Activated CD4-positive, alpha-beta T cell treated with anti-CD3 and anti-CD28 coated beads for 48 hours (primary cell): ENCODE measurements at places on chromosomes 3 and 15.

- no peak for DNase-seq
These were observed 55.6 kb downstream of the C3orf80 start for GRCh38 chr3:160280836-160281235.

GRCh38 chr3:161602475-161602874, 105.9 kb downstream of the OTOL1 start:
- no peak for DNase-seq

GRCh38 chr3:62329971-62330370, 43.4 kb downstream of the FEZF2 start:
- DNase-seq: no peak

DNA sequence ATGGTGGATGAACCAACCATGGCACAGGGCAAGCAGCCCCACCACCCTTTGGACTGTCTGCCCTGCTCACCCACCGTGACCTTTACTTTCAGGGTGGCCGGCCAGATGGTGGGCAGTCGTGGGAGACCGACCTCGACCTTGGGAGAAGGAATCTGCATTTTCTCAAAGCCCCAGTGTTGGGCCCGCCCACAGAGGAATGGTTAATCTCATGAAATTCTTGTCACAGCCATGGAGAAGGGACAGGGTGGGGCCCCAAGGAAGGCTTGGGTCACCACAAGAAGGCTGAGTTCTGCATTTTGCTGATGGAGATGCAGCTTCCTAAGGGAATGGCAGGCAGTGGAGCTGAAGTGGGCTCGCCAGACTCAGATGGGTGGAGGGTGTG, 2.9 kb downstream of the PLXND1 start:
- DNase-seq: no peak

DNA sequence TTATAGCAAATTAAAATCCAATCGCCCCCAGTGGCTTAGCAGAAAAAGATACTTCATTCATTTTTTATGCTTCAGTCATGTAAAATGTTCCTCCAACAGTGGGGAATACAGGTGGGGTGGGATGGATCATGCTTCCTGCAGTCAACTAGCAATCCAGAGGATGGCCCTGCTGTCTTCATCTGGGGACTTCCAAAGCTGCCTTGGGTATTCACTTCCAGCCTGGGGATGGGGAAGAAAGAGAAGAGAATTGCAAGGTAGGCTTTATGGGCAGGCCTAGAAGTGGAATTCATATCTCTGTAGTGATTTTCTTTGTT, 354.8 kb upstream of the SLCO3A1 start:
- no peak for DNase-seq

DNA sequence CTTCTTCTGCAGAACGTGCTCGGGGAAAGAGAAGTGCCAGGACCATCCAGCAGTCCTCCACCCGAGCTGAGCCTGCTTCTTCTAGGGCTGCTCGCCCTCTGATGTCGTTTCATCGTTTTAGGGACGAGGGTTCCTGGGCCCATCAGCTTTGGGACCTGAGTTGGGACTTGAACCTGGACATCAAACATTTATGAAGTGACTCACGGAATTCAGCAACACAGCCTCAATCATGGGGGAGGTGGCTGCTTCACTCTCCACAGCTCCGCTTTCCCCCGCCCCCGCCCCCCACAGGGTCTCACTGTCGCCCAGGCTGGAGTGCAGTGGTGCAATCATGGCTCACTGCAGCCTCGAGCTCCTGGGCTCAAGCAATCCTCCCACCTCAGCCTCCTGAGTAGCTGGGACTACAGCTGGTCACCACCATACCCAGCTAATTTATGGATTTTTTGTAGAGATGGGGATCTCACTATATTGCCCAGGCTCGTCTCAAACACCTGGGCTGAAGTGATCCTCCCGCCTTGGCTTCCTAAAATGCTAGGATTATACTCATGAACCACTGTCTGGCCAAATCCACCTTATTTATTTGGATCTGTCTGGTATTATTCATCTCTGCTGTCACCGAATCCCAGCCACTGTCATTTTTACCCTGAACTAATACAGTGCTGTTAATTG, 725 bp upstream of the SCAMP2 start:
- DNase-seq: peak; percentile 26

GRCh38 chr3:147881933-147882332, 472.8 kb downstream of the ZIC1 start:
- no peak for DNase-seq

DNA sequence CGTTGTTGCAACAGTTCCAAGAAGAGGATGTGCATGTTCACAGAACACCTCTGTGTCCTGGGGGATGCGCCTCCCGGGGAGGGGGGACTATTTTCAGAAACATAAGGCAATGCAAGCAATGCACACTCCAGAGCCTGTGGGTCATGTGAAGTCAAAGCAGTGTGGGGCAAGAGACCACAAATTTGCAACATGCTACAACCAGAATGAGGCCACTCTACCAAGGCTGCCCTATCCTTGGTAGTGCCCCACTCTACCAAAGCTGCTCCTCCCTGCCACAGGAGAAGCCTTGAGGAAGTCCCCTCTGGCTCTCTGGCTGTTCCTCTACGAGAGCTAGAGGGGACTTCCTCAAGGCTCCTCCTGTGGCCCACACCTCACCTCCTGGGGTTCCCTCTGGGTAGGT, 8.4 kb upstream of the NR2C2 start:
- DNase-seq: no peak

GRCh38 chr3:155352900-155353490, 59.5 kb upstream of the STRIT1 start:
- DNase-seq: no peak

DNA sequence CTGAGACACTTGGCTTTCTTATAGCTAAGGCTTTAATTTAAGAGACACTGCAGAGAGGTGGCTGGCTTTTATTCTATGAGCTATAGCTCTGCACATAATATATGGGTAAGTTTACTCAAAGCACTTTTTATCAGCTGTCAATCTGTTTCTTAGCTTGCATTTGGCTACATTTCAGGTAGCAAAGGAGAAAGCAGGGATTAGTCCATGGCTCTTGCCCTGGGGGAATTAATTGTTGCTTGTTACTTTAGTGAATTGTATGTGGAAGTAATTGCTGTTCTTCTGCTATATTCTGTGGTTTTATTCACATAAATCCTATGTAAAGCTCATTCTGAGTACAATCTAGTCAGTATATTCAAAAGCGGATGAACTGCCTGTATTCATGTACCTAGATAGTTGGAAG, 14.4 kb upstream of the CCDC39 start:
- DNase-seq: no peak

- no peak for DNase-seq
These were observed 1.4 kb downstream of the TRIP4 start for GRCh38 chr15:64389036-64389435.

GRCh38 chr15:66433726-66434125, 47.0 kb downstream of the MAP2K1 start:
- DNase-seq: peak; percentile 21

- DNase-seq: peak; percentile 83
These were observed 8.5 kb downstream of the SHOX2 start for GRCh38 chr3:158097593-158098308.

DNA sequence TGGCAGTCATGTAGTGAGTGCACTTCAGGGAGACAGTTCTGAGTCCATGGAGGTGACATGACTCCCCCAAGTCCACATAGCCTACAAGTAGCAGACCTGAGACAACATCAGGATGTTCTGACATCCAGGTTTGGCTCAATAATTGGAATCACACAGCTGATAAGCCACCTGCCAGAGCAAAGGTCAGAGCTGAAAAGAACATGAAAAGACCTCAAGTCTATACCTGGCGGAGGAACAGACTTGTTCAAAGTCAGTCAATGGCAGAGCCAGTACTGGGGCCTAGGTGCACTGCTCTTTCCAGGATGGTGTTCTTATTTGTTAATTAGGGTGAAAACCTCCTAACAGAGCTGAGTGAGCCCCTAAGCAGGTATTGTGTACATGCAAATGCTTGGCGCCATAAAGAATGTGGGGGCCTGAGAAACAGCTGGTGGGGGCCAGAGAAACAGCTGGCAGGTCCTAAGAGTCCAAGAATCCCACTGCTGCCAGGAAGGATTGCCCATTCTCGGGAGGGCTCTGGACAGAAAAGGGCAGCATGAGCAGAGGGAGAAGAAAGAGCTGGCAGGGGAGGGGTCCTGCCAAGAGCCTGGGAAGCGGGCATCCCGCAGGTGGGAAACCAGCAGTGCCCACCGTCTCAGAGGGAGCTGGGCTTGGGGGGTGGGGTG, 17.1 kb downstream of the MASP1 start:
- no peak for DNase-seq

- no peak for DNase-seq
These were observed 31.4 kb downstream of the HRH1 start for GRCh38 chr3:11185564-11186317.

DNA sequence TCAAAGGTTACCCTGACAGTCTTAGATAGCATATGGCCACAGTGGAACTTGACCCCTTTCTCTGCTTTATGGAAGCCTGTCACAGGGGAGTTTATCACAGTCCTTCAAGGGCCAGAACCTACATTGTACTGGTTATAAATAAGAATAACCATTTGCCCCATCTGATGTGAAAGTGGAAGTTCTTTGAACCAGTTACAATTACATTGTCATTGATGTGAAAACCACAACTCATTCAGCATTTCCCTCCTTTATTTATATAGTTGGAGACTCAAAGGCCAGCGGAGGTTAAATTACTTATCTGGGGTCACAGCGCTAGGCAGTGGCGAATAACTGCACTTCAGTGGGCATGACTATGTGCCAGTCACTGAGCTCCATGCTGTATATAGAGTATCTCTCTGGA, 60.5 kb upstream of the TBC1D5 start:
- no peak for DNase-seq

DNA sequence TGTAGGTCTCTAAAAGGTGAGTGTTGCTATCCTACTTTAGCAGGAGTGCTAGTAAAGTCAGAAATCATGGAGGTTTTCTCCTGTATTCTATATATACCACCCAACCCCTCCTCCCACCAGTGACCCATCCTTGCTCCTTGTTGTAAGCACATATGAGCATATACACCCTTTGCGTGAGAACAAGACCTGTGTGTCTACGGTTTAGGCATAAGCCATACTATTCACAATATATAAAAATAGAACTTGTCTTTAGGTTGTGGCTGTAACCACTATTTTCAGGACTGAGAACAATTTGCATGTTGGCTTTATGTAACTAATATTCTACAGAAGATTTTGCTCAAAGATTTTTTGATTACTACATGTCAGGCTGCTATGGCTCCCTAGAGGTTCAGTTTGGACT, 59.1 kb upstream of the TOP2B start:
- DNase-seq: no peak

DNA sequence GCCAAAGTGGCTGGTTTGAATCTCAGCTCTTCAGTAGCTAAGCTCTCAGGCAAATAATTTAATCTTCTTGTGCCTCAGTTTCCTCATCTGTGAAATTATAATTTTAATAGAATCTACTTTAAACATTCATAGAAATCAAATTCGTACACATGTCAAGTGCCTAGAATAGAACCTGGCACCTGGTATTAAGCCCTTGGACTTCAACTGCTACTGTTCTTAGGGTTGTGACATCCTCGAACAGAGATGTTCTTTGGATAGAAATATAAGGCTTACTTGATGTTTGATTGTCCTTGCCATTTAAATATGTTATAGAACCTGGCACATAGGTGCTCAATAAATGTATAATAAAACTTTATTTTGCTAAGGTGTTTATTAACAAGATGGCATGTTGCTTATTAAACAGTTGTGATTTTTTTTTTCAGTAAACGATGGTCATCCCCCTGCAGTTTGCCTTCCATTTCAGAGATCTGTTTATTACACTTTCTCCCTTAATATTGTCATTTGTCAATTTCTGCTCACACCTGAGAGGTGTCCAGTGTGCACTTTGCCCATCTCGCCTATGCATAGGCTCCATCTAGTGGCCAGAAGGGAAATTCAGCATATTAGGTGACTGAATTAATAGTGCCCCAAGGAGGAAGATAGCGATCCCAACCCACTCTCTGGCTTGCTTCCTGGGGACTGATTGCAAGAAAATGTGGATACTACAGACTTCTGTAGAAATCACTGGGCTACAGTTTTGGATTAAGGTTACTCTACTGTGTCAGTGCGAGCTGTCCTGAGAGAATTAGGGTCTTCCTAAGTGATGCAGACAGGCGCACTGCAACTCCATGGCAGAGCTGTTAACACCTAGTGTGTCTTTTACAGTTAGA, 10.7 kb downstream of the IGF1R start:
- DNase-seq: peak; percentile 18

DNA sequence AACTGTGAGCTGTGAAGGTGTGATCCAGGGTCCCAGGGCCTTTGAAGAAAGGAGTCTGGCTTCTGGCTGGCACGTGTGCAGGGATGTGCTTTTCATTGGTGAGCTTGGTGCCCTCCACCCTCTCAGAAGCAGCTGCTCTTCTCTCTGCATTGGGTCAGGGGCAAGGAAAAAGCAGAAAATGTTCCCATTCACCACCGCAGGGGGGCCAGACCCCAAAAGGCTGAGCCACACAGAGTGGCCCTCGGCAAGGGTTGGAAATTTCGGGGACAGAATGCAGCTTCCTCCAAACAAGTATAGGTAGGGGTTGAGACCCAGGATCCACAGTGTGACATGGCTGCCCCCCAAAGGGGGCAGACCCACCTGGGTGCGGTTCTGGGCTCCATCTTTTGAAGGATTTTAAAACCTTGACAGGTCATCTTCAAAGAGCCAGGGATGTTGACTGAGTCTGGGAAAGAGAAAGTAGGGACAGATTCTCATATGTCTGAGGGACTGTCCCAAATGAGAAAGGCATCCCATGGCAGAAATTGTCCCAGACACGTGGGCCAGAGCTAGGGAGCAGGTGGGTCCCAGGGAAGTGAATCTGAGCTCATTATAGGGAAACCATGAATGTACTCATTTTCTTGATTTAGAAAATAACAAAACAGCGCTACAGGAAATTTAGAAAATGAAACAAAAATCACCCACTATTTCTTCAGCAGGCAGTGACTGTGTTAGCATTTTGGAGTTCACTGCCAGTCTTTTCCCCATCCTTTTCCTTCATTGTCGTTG, 2.7 kb downstream of the CSK start:
- peak; percentile 47 for DNase-seq

GRCh38 chr3:10400749-10401495, 80.0 kb upstream of the SEC13 start:
- no peak for DNase-seq

DNA sequence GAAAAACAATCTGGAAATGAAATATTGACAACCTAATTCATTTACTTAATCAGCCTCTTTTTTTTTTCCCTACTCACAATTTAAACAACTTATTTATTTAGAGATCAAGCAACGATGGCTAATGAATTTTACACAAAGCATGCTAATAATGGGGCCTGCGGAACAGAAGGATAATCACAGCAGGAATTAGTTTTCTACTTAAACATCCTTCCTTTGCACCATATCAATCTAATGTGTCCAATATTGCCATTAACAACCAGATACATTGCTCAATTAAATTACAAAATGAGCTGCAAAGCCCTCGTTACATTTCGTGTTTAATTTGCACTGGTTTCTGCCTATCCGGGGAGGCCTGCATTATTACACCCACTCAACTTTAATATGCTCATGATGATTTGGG, 99.2 kb downstream of the RAB11A start:
- no peak for DNase-seq
